ENCODE measurements at places on chromosomes 1 and 21. TPM values are rescaled to one million over a fixed set of nuclear protein-coding genes. Genes with fewer than 3 reads are reported as not detected.
A peak's percentile ranks its signal among the peaks of the same experiment; 100 is the strongest.

DNA sequence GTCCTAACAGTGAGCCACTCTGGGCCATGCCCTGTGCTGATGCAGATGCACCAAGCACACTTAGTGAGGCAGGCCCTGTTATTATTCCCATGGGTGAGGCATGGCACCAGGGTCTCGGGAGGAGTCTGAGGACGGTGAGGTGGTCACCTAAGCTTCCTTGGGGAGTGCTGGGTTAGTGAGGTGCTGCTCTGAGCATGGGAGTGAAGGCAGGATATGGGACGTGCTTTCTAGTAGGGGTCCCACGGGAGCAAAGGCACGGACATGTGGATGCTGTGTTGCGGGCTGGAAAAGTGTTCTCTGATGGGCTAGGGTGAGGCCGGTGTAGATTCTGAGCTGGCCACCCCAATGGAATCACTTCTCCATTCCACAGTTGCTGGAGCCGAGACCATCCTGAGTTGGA, 77.5 kb upstream of the CSF3R start:
- no peak overlapping the region for H3K27ac ChIP-seq
- no peaks in the 10 kb centered on the region for H3K36me3 ChIP-seq
- H3K27me3 ChIP-seq, result no peaks in the 10 kb centered on the region
- no peaks in the 10 kb centered on the region for H3K4me1 ChIP-seq

DNA sequence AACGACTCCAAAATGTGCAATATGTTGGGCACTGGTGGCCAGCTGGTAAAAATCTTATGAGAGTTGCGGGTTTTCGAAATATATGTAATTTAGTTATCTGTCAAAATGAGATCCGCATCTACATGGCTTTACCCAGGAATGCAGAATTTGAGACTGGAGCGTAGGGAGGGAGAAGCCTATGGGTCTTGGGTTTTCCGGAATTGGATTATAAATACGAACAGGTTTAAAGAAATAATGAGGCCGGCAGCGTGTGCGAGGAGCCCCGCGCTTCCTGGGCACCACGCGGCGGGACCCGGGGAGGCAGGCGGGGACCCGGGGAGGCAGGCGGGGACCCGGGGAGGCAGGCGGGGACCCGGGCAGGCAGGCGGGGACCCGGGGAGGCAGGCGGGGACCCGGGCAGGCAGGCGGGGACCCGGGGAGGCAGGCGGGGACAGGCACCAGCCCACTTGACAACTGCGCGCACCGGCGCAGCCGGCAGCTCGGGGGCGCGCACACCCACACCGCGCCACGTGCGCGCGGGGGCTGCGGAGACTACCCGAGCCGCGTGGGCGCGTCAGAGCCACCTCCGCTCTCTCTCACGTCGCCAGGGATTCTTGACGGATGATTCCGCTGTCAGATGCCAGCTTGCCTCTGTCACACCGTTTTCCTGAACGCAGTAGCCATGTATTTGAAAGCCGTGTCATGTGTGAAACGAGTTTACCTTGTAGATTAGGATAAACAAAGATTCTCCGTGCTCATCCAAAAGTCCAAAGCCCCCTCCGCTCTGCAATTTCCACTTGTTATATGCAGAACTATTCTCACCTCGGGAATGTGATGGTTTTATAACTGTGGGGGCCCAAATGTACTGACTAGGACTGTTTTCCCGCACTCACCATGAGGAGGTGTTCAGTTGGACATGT, 54.3 kb upstream of the HNRNPU start:
- H3K27me3 ChIP-seq, result no peaks in the 10 kb centered on the region
- no peaks in the 10 kb centered on the region for H3K36me3 ChIP-seq

DNA sequence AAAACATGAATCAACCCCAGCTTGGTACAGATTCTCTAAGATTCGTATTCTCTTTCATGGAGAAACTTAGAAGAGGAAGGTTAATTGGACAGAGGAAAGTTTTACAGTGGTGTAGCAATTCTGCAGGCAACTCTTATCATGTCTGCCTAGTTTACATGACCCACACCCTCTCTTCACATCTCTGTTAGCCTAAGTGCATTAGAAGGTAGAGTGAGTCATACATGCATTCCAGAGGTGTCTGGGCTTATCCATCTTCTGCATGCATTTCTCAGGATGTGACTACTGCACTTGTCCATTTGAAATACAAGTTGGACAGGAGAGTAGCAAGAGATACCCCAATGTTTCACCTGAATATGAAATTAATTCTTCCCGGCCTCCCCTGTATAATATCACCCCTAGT, 578.4 kb upstream of the NCAM2 start:
- no peak overlapping the region for H3K27ac ChIP-seq
- no peak for DNase-seq
- H3K4me3 ChIP-seq, result no peak overlapping the region
- H3K27me3 ChIP-seq, result no peaks in the 10 kb centered on the region

GRCh38 chr21:43602266-43603232, 56.7 kb downstream of the HSF2BP start:
- DNase-seq, result no peak
- H3K27me3 ChIP-seq, result no peaks in the 10 kb centered on the region
- H3K27ac ChIP-seq, result peak overlapping the region; percentile 78

- H3K4me1 ChIP-seq, result no peaks in the 10 kb centered on the region
- H3K27me3 ChIP-seq, result no peaks in the 10 kb centered on the region
- no peak for DNase-seq
Observed at GRCh38 chr1:25074351-25075227, 144.5 kb upstream of the RUNX3 start.

DNA sequence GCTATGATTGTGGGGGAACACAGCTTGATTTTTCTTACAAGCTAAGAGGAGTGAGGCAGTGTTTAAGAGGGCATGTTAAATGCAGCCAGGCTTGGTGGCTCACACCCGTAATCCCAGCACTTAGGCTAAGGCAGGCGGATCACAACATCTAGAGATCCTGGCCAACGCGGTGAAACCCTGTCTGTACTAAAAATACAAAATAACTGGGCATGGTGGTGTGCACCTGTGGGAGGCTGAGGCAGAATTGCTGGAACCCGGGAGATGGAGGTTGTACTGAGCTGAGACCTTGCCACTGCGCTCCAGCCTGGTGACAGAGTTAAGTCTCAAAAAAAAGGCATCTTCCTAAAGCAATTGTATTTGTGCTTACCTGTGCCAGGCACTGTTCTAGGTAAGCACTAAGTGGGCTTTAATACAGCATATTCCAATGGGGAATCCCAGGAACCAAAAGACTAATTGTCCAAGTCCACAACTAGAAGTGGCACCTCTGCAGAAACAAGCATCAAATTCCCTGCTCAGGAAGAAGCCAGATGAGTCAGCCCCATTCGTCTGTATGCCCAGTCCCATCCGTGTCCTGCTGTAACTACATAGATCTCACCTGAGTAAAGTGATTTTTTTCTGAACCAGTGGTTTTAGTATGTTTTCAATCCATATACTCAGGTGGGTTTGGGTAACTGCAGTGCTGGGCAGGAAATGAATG, 4.6 kb downstream of the RCC1 start:
- H3K27ac ChIP-seq, result no peak overlapping the region
- H3K4me1 ChIP-seq, result no peaks in the 10 kb centered on the region
- DNase-seq, result no peak
- H3K36me3 ChIP-seq, result no peaks in the 10 kb centered on the region

The ERVH48-1 gene
- total RNA-seq, result not detected

GRCh38 chr21:41868062-41868710, 11.0 kb downstream of the PRDM15 start:
- H3K27ac ChIP-seq, result no peak overlapping the region
- no peak for DNase-seq
- H3K36me3 ChIP-seq, result no peaks in the 10 kb centered on the region
- H3K4me1 ChIP-seq, result peaks cover 2% of the 10 kb centered on the region
- no peak overlapping the region for H3K4me3 ChIP-seq

The GPR61 gene
- total RNA-seq, result not detected

DNA sequence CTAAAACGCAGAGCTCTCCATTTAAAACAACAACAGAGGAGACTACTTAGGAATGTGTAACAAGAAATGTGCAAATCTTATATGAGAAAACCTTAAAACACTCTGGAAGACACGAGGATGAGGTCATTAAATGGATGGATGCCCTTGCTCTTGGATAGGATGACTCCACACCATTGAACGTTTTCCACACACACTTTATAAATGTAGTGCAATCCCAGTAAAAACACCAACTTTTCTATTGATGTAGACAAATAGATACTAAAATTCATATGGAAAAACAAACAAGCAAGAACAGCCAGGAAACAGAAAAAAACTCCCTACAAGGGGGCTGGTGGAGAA, 18.4 kb upstream of the COL6A1 start:
- H3K27ac ChIP-seq, result no peak overlapping the region
- no peak for DNase-seq
- no peaks in the 10 kb centered on the region for H3K4me1 ChIP-seq
- H3K4me3 ChIP-seq, result no peak overlapping the region

GRCh38 chr1:187762118-187762517, 933.4 kb downstream of the PLA2G4A start:
- no peaks in the 10 kb centered on the region for H3K27me3 ChIP-seq
- DNase-seq, result no peak
- no peak overlapping the region for H3K4me3 ChIP-seq
- H3K36me3 ChIP-seq, result no peaks in the 10 kb centered on the region
- no peaks in the 10 kb centered on the region for H3K4me1 ChIP-seq

GRCh38 chr1:245716561-245716960, 561.8 kb downstream of the KIF26B start:
- no peaks in the 10 kb centered on the region for H3K27me3 ChIP-seq
- DNase-seq, result no peak
- H3K36me3 ChIP-seq, result no peaks in the 10 kb centered on the region
- no peaks in the 10 kb centered on the region for H3K4me1 ChIP-seq

- no peak overlapping the region for H3K27ac ChIP-seq
- no peaks in the 10 kb centered on the region for H3K27me3 ChIP-seq
- peaks cover 5% of the 10 kb centered on the region for H3K36me3 ChIP-seq
- no peak for DNase-seq
Observed at GRCh38 chr1:33119050-33119449, 38.1 kb downstream of the AZIN2 start.

- no peak overlapping the region for H3K27ac ChIP-seq
- no peaks in the 10 kb centered on the region for H3K4me1 ChIP-seq
- H3K4me3 ChIP-seq, result no peak overlapping the region
- H3K27me3 ChIP-seq, result no peaks in the 10 kb centered on the region
Observed at GRCh38 chr1:173038875-173039554, 11.7 kb downstream of the TNFSF18 start.

The CRYZL1 gene
- 66.6 TPM for total RNA-seq

DNA sequence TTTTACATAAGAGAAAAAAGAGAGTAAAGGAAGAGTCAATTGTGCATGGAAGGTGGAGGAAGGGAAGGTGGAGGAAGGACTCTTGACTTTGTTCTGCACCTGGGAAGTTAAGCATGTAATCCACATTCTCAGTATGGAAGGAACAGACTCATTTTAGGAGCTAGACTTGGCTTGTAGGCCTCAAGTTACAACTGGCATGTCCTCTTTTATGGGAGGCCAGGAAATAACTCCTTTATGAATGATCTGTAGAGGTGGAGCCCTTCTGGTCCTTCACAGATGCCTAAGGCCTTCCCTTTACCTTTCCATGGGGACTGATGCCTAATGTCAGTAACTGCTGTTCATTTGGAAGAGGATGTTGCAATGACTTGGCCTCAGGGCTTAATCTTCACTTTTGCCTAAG, 29.4 kb upstream of the CCSAP start:
- no peak overlapping the region for H3K4me3 ChIP-seq
- no peak for DNase-seq
- no peak overlapping the region for H3K27ac ChIP-seq
- no peaks in the 10 kb centered on the region for H3K4me1 ChIP-seq

- DNase-seq, result no peak
- no peak overlapping the region for H3K27ac ChIP-seq
- no peak overlapping the region for H3K4me3 ChIP-seq
- peaks cover 21% of the 10 kb centered on the region for H3K4me1 ChIP-seq
Observed at GRCh38 chr21:42081931-42082381, 10.8 kb downstream of the UMODL1 start.

The ITLN2 gene
- total RNA-seq, result not detected

DNA sequence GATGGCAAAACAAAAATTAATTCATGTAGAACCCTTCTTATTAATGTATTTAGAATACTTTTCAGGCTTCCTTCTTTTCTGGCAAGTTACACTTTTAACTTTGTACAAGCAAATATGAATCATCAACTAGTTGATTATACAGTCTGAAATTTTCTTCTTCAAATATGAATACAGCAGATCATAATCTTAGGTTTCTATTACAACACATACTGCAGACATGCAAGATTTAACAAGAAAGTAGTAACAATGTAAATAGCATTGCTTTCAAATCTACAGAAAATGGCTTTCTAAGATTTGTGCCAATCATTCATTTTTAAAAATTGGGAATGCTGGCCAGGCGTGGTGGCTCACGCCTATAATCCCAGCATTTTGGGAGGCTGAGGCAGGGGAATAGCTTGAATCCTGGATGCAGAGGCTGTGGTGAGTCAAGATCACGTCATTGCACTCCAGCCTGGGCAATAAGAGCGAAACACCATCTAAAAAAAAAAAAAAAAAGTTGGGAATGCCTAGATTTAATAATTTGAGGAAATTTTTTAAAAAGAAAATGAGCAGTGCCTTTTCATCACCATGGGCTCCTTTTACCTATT, 68.4 kb upstream of the DPYD start:
- no peak overlapping the region for H3K4me3 ChIP-seq
- no peaks in the 10 kb centered on the region for H3K27me3 ChIP-seq
- no peaks in the 10 kb centered on the region for H3K36me3 ChIP-seq
- no peak overlapping the region for H3K27ac ChIP-seq

GRCh38 chr1:200162877-200163276, 135.4 kb downstream of the NR5A2 start:
- no peaks in the 10 kb centered on the region for H3K36me3 ChIP-seq
- H3K27ac ChIP-seq, result no peak overlapping the region
- H3K4me1 ChIP-seq, result no peaks in the 10 kb centered on the region
- H3K27me3 ChIP-seq, result no peaks in the 10 kb centered on the region
- no peak overlapping the region for H3K4me3 ChIP-seq

The INAVA gene
- not detected for total RNA-seq

- peak; percentile 83 for DNase-seq
- no peaks in the 10 kb centered on the region for H3K36me3 ChIP-seq
- H3K4me1 ChIP-seq, result peaks cover 42% of the 10 kb centered on the region
- peak within 1 kb of the TSS; percentile 94 for H3K4me3 ChIP-seq
Observed at GRCh38 chr1:56578963-56579875, at the start of gene PLPP3. PLPP3 (minus strand) TSS chr1:56579563; CDS start chr1:56579016, 547 bp downstream.

The CD48 gene
- total RNA-seq, result 1.6 TPM

DNA sequence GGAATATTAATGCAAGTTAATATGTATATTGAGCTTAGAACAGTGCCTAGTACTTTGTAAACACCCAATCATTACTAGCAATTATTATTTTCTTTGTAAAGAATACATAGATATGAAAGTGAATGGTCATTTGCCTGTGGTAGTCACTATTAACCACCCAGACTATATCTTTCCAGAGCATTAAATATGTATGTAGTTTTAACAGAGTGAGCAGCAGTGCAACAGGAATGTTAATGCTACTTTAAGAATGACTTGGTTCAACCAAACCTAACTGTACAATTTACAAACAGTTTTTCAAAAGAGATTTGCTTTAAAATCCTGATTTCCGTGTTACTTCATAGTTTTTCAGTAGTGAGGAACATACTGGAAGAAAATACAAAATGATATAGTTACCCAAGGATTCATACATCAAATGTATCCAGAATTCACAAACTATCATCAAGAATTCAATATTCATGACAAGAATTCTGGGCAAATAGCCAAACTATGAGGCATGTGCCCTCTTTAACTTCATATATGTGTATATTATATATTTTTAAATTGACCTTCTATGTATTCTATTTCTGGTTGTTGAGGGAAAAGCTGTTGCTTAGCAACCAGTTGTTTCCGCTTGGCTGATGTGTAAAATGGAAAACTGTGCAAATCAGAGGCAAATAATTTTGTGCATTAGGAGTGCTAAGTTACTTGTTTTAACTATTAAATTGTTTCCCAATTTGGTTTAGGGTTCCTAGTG, 34.9 kb upstream of the IVNS1ABP start:
- H3K4me1 ChIP-seq, result no peaks in the 10 kb centered on the region
- H3K4me3 ChIP-seq, result no peak overlapping the region
- H3K36me3 ChIP-seq, result no peaks in the 10 kb centered on the region
- no peak overlapping the region for H3K27ac ChIP-seq
- no peaks in the 10 kb centered on the region for H3K27me3 ChIP-seq
- no peak for DNase-seq

Measured in tibial nerve (tissue), 4 donors.